ENCODE measurements at places on chromosomes 7 and 10.

- no peak for DNase-seq
Measured at GRCh38 chr10:105017116-105017515, 376.0 kb downstream of the SORCS3 start.

DNA sequence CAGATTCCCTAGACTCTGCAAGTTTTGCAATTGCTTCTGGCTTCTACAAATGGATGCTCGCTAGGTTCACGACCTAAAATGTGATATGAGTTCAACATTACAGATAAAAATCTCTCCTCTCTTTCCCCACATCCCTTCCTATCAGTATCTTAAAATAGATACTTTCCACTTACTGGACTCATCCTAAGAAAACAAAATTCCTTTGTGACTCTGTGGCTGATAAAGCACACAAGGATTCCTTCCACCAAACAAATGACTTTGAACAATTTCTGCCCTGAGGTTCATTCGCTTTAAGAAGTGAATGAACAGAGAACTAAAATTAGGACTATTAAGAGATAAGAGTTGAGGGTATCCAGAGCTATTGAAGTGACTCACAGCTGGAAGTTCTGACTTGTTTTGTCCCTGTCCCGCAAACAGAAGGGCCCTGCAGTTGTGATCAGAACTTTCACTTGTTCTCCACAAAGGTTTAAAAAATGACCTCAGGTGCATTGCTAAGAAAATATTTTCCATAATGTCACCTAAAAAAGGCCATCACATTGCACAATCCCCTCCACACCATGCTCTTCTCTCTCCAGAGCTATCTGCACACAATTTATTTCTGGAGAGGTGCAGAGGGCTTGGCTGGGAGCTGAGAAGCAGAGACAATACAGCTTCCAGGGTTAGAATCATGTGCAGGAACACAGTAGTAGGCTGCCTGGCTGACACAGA is 96.1 kb downstream of the PIP4K2A start:
- no peak for DNase-seq

GRCh38 chr7:151539088-151539671 is 19.5 kb upstream of the RHEB start:
- DNase-seq, result peak; percentile 79

- no peak for DNase-seq
Measured at GRCh38 chr7:106370542-106370941, 85.8 kb upstream of the NAMPT start.

DNA sequence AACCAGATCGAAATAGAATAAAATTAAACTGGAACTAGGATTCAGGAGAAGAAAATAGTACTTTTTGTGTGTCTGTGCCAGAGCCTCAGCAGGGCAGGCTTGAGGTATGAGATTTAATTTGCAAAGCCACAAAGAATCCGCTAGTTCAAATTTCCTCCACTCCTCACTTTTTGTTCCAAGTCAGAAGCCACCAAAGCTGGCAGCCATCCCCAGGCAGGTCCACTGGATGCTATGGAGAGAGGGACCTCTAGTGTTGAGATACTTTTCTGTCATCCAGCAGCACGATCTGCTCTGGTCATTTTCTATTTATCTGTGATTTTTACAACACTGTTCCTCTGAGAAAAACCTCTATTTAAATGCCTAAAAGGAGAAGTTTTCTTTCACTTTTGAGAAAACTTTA is 147.9 kb upstream of the FRMD4A start:
- peak; percentile 62 for DNase-seq

DNA sequence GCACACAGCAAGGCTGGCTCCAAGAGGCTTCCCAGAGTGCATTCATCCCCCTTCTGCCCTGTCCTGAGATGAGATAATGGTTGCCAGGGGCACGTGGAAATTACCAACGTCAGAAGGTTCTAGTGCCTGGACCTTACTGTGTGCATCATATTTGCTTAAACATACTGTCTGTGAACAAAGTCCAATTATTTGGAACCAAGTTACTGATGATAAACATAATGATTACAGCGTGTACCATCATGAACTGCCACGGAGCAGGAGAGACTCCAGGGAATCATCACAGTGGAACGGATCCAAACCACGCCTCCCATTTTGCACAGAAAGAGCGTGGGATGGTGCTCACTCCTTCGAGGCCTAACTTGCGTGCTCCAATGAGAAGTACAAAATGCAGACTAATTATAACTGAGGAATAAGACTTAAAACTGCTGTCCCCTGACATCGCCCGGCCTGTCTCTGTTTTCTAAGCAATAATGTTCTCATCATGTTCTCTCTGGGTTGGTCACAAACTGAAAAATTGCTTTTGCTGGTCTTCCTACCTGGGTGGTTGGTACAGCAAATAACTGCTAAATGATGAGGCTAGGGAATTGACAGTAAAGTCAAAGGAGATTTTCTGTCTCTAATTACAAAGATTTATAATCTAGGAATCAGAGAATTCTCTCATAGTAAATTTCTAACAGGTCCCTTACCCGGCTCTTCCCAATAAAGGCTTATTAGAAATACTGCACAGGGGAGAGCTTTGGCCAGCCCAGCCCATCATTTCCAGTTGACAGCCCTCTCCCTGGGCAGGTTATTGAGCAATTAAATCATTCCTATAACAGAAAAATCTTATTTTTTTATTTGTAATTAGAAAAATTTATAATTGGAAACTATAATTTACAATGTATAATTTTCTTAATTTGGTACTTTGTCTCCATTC is 182.2 kb downstream of the CAMK1D start:
- DNase-seq, result no peak

DNA sequence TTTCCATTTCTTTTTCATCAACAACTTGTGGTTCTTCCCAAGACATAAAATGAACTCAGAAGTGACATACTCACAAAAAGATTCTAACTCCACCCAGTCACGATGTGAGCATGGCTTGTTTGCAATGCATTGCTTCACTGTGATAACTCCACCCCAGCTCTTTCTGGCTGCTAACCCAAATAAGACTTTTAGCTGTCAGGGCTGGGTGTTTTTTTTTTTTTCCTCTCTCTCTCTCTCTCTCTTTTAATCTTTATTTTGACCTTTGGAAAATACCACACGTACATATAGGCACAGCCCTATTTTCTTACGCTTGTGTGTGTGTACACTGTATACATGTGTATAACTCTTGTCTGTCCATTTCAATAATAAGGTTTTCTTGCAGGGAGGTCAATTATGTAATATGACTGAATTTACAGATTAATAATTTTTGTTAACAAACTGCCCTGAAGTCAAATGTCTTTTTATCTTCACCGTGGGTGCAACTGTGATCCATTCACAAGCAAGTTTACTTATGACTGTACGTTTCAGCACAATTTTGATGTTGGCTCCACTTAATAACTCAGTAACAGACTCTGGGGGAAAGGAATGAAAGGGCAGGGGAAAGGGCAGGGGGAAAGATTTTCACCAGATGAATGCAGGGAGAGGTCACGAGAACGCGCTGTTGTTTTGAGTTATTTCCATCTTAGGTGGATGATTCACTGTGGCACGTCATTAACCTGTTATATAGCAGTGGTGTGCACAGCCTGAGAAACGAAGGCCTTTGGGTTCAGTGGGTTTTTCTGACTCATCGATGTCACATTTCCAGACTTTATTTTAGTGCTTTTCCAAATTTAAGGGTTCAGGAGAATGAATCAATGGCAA is 49.1 kb downstream of the APBB1IP start:
- no peak for DNase-seq

DNA sequence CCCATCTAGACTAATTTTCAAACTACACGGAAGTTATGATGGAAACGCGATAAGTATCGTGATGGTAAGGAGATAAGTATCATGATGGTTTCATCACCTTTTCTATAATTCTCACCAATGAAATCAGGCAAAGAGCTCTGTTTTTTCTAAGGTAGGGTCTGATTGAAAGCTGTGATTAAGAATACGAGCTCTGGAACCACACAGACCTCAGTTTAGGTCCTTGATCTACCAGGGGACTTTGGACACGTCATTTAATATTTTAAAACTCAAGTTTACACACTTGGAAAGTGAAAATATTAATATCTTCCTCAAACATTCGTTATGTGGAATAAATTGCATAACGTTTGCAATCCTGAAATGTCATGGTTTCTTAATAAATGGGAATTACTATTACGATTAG is 538.2 kb upstream of the CELF2 start:
- no peak for DNase-seq

- DNase-seq, result no peak
Measured at GRCh38 chr7:820341-820740, 11.9 kb upstream of the SUN1 start.

DNA sequence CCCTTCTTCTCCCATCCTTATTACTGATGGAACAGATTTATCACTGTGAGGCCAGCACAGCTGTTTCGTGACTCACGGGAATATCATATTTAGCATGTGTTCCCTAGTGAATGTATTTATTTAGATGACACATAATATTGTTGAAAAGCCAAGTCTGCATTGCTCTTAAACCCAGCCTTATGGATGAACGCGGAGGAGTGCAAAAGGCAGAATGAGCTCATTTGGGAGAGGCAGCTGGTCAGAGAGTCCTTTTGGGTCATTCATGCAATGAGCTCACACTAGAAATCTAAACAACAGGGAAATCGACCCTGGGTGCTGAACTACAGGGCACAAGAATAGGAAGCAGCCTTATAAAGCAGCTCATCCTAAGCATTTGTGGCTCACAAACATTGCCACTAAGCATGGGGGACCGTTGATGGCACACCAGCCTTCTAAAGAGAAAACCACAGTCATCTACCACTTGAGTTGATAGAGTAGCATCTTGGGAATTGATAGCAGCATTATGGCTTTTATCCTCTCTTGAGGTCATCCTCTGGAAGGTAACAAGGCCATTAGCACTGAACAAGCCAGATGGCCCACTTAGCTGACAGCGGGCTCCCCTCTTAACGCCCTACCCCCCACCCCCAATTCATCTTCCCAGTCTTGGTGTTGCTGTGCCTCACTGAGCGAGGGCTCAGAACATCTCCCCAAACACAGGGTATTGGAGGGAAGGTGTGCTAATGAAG is 32.9 kb upstream of the SDK1 start:
- DNase-seq, result peak; percentile 72

GRCh38 chr7:54878339-54878738 is 119.3 kb upstream of the SEC61G start:
- no peak for DNase-seq

DNA sequence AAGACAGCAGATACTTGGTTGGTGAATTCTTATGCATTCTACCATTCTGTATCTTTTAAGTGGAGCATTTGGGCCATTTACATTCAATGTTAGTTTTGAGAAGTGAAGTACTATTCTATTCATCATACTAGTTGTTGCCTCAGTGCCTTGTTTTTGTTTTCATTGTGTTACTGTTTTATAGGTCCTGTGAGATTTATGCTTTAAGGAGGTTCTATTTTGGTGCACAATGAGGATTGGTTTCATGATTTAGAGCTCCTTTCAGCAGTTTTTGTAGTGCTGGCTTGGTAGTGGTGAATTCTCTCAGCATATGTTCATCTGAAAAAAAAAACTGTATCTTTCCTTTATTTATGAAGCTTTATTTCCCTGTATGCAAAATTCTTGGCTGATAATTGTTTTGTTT is 23.3 kb upstream of the WNT2 start:
- no peak for DNase-seq

GRCh38 chr7:50739744-50740435 is 42.8 kb downstream of the GRB10 start:
- DNase-seq, result no peak

- DNase-seq, result peak; percentile 21
Measured at GRCh38 chr7:85600395-85600794, 413.5 kb upstream of the SEMA3D start.

- DNase-seq, result peak; percentile 58
Measured at GRCh38 chr10:22086730-22087401, 83.3 kb upstream of the DNAJC1 start.

- peak; percentile 53 for DNase-seq
Measured at GRCh38 chr10:36725581-36726520, 399.5 kb upstream of the ANKRD30A start.

GRCh38 chr7:42485301-42485766 is 248.3 kb upstream of the GLI3 start:
- no peak for DNase-seq

DNA sequence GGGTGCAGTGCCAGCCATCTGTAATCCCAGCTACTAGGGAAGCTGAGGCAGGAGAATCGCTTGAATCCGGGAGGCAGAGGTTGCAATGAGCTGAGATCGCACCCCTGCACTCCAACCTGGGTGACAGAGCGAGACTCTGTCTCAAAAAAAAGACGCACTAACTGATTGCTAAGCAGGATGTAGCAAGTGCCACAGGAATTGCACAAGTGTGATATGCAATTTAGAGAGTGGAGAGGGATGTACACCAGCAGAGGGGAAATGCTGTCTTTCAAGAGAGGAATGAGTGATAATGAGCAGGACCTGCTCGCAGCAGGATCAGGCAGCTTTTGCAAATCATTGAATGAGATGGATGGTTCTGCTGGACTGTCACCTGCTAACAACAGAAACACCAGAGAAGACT is 13.3 kb upstream of the SLC16A12 start:
- DNase-seq, result no peak

GRCh38 chr10:12484002-12484918 is 134.9 kb downstream of the CAMK1D start:
- no peak for DNase-seq

DNA sequence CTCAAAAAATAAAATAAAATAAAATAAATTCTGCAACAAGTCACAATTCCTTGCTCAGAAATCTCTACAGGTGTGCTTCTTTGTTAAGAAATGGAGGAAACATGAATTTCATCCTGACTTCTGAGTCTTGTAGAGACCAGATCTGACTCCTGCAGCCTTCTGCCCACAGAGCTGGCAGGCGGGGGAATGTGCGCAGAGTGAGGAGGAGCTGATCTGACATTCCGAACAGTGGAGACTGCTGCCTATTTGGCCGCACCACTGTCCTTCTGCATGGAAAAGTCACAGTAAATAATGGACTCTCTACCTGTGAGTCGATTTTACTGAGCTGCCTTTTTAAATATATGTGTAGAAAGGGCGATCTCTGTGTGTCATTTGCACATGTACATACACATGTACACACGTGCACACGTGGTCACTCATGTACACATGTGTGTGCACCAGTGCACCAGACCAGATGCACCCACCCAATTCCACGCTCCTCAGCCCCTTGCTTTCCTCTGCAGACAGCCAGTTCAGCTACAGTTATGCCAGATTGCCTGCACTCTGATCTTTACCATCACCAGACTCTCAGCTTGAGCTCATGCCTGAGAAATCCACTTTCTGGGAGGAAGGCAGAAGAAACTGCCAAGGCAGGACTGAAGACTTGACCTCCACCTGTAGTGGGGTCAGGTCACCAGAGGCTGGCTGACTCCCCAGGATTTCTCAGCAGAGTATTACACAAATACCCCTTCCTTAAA is 54.9 kb downstream of the IKZF1 start:
- no peak for DNase-seq

DNA sequence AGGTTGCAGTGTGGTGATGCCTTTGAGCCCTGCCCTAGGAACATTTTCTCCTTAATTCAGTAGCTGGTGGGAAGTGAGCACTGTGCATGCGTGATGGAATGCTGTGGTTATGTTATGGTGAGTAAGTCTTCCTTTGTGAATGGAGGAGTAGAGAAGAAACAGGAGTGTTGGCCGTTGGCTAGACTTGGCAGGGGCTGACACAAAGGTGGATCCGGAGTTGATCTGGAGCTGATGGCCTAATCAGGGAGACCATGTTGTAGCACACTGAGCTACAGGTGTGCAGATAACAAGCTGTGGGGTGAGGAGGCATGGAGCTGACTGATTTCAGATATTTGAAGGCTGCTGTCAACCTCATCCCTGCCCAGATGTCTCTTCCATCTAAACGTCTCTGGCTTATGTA is 122.3 kb downstream of the CNNM2 start:
- DNase-seq, result no peak

All from glutamatergic neuron (in vitro differentiated cells).